ENCODE measurements at places on chromosomes 11 and 22. TPM values are rescaled to one million over a fixed set of nuclear protein-coding genes. Genes with fewer than 3 reads are reported as not detected.

Gene PLAAT5
- total RNA-seq: not detected

Gene HINFP
- 16.3 TPM for total RNA-seq

Gene DENND6B
- total RNA-seq: 2.7 TPM

Gene PANX3
- total RNA-seq: not detected

Gene OR6T1
- total RNA-seq: not detected

DNA sequence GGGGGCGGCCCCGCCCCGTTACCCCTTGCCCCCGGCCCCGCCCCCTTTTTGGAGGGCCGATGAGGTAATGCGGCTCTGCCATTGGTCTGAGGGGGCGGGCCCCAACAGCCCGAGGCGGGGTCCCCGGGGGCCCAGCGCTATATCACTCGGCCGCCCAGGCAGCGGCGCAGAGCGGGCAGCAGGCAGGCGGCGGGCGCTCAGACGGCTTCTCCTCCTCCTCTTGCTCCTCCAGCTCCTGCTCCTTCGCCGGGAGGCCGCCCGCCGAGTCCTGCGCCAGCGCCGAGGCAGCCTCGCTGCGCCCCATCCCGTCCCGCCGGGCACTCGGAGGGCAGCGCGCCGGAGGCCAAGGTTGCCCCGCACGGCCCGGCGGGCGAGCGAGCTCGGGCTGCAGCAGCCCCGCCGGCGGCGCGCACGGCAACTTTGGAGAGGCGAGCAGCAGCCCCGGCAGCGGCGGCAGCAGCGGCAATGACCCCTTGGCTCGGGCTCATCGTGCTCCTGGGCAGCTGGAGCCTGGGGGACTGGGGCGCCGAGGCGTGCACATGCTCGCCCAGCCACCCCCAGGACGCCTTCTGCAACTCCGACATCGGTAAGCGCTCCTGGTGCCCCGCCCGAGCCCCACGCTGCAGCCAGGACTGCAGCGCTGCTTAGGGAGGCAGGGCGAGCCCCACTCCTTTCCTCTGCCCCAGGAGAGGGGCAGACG, at the start of gene TIMP3:
Gene TIMP3, plus strand, starts transcription at position 169 of the 700 bp plus-strand sequence. Its CDS starts 297 bp downstream, at position 466.
- no peaks in the 10 kb centered on the region for H3K36me3 ChIP-seq
- H3K27me3 ChIP-seq: no peaks in the 10 kb centered on the region
- no peaks in the 10 kb centered on the region for H3K4me1 ChIP-seq
- no peak for DNase-seq
- H3K4me3 ChIP-seq: no peak within 1 kb of the TSS
